ENCODE measurements at places on chromosomes 3 and 15.
A peak's percentile ranks its signal among the peaks of the same experiment; 100 is the strongest.

DNA sequence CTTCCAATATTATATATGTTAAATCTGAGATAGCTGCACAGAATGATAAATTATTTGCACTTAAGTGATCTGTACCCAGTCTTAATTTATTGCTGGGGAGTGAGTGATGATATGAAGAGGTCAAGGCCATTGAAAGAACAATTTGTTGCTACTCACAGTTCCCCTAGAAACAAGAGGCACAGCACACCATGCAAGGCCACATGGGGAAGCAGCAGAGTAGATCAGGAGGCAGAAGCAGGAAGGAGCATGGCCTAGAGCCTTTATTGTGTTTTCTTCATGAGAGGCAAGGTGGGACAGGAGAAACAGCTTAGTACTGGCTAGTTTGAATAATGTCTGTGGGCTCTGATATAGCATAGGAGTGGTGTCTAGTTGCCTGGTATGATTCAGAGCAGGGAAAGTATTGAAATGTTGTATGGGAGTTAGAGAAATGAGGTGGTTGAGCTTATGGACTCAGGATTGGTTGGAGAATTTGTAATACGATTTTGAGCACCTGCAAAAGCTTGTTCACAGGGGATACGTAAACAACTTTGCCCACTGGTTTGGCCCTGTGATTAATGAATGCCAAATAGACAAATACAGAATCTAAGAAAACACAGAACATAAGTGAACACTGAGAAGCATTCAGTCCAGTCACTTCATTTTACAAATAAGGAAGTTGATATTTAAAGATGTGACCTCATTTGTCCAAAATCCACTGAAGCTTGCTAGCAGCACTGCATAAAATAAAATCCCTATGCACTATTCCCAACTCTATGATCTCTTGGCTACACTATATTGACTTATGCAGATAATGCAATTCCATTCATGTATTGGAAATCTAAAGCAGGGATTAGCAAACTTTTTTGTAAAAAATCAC lies 71.7 kb downstream of the TMCO5A start:
- DNase-seq: peak; percentile 86

DNA sequence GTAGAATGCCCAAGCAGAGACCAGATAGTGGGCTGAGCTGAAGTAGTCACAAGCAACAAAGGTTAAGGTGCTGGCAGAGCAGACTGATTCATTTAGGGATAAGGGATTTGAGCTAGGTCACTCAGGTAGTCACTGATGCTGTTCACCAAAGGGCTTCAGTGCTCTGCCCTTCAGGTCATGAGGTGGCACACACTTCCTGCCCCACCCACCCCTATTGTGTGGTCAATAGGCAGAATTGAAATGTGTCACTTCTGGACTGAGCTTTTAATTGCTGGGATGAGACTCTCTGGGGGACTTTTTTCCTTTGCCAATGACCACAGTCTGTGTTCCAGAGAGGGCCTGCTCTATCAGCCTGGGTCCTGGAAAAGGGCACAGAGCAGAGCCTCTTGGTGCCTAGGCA lies 2.9 kb upstream of the DIS3L start:
- DNase-seq: no peak

DNA sequence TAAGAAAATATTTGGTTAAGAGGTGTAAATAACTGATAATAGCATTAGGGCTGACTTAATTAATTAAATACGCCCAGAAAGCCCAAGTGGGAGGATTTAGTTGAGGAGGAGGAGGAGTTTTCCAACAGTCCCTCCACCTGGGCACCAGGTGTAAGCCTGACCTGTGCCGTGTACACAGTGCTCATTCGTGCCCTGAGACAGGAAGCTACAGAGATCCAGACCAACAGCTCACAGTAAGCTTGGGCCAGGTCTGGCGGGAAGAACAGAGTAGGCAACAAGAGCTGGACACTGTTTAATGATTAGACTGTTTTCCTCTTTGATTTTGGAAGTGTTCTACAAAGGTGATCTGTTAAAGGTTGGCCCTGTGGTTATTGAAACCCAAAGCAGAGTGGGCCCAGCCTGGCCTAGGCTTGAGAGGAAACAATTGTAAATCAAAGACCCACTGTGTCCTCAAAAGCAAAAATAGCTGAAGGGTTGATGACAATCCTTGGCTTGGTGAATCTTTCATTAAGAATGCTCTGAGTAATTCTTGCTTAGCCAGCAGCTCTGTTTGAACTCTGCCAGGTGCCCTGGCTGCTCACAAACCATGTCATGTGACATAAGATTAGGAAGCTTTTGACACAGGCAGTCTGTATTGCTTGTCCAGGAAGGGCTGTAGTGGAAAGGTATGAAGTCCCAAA lies 13.8 kb downstream of the SQOR start:
- DNase-seq: peak; percentile 15

DNA sequence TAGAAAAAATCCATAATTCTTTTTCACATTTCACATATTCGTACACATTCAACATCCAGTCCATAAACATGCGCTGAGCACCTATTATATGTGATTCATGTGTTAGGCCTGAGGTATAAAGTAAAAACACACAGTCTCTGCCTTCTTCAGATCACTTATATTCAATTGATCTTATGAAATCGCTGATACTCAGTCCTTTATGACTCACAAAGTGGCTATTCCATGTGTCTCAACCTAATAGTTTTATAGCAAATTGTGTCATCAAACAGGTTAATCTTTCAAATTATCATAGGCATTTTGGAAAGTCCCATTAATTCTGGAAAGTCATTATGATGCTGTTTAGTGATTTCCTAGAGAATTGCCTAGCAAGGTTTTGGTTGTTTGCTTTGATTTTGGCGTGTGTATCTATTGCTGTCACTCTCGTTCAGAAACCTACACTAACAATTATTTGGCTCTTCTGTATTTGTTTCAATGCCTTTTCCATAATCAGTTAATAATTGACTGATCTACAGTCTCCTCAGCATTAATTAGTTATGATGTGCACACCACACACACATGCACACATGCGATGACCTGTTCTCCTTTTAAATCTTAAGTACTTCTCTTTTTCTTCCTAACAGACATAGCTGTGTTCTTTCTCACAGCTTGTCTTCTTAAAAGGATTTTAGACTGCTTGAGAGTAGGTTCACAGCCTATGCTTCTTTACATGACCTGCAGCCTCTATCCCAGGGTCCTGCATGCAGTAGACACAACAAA lies 353.1 kb downstream of the MECOM start:
- DNase-seq: peak; percentile 23

DNA sequence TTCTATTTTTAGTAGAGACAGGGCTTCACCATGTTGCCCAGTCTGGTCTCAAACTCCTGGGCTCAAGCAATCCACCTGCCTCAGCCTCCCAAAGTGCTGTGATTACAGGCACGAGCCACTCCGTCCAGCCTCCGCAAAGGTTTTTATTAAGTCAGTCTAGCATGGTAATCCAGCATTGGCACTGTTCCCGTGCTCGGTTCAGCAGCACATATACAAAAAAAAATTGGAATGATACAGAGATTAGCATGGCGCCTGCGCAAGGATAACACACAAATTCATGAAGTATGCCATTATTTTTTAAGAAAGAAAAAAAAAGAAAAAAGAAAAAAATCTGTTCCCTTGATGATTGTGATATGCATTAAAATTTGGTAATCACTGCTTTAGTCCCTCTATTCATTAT lies 8.5 kb downstream of the CKMT1A start:
- no peak for DNase-seq

- no peak for DNase-seq
Observed at GRCh38 chr3:172624999-172625398, 85.9 kb downstream of the NCEH1 start.

DNA sequence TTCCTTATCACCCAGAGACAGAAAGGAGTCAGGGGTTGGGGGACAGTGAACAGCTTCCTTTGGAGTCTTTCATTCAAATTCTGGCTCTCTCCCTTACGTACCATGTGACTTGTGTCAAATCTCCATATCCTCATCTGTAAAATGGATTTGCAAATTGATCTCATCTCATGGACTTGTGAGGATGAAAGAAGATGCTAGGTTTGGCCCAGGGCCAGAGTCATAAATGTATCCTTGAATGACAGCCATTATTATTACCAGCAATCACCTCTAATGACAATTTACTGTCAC lies 67.8 kb upstream of the POLG start:
- no peak for DNase-seq

DNA sequence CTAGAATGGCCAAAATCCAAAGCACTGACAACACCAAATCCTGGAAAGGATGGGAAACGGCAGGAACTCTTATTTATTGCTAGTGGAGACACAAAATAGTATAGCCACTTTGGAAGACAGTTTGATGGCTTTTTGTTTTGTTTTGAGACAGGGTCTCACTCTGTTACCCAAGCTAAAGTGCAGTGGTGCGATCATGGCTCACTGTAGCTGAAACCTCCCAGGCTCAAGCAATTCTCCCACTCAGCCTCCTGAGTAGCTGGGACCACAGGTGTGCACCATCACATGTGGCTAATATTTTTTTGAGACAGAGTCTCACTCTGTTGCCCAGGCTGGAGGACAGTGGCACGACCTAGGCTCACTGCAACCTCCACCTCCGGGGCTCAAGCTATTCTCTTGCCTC lies 27.3 kb upstream of the GPR160 start:
- no peak for DNase-seq

GRCh38 chr3:55607844-55608243 lies 120.7 kb upstream of the WNT5A start:
- DNase-seq: peak; percentile 70

DNA sequence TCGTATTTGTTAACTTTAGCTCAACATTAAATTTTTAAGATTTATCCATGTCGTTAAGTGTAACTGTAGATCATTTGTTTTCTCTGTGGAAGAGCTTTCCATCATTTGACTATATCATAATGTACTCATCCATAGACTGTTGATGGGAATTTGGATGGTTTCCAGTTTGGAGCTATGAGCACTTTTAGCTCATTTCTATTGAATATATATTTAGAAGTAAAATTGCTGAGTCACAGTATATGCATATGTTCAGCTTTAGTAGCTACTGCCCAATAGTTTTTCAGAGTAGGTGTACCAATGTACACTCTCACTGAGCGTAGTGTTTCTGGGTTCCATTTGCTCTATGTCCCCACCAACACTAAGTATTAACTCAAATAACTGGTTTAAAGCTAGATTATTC lies 263.0 kb downstream of the ULK4 start:
- DNase-seq: no peak

DNA sequence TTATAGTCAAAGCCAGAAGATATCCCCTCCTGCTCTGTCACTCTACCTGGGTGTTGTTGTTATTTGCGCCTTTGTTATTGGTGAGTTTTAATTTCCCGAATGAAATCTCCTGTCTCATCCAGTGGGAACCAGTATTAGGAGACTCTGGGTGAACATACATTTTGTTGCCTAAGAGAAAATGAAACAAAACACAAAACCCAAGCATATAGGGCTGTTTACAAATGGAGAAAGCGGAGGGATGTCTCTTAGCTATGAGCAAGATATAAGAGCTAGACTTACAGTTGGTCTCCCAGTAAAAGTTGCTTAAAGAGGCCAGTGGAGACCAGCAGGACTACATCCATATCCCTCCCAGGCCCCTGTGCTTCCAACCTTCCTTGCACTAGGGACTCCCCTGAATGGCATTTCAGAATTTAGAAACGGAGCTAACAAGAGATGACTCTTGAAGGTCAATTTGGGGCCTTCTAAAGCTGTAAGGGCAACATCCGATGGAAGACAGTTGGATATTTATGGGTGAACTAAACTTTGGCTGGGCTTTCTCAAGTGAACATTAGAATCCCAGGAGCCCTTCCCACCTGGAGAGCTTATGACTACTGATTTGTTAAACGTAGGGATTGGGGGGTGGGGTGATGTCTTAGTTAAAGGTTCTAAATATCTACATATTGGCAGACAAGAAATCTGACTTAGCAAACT lies 2.7 kb downstream of the EOMES start:
- no peak for DNase-seq

DNA sequence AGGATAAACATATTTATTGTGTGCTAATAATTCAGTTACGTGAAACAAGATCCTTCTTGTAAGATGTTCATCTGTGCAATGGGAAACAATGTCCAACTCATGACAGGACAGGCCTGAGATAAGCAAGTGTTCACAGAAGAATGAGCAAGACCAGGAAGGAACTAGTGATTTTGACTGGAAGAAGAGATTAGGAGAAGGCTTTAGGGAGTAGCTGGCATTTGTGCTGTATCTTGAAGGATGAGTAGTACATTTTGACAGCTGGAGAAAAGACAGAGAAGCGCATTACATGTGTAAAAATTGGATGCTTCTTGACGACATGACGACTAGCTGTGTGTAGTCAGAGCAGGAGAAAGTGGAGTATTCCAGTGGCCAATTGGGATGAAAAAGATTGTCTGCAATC lies 48.4 kb downstream of the GBE1 start:
- no peak for DNase-seq

- no peak for DNase-seq
Observed at GRCh38 chr3:138461896-138462295, 27.5 kb downstream of the ESYT3 start.

DNA sequence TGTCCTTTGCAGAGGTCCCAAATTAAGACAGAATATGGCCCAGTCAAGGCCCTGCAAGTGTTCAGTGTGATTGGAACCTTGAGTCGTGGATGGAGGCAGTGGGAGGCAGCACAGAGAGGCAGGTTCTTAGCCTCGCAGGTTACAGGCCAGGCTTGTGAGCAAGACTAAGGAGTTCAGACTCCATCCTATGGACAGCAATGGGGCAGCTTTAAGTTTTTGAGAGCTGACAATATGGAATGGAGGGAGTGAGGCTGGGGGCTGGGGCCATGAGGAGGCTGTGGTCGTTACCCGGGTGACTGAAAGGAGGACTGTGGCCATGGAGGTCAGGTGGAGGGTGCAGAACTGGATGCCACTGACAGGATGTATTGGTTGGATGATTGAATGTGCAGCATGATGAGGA lies 74.1 kb upstream of the PRR23C start:
- no peak for DNase-seq

- DNase-seq: peak; percentile 27
Observed at GRCh38 chr15:70514251-70514650, 249.1 kb downstream of the UACA start.

GRCh38 chr15:79090487-79091203 lies at the start of gene RASGRF1:
Gene RASGRF1, minus strand, starts transcription at chr15:79090780. Its CDS starts 282 bp downstream, at chr15:79090498.
- peak; percentile 14 for DNase-seq

- DNase-seq: no peak
Observed at GRCh38 chr15:79132770-79133169, 42.2 kb upstream of the RASGRF1 start.

- no peak for DNase-seq
Observed at GRCh38 chr15:79436037-79436780, 4.1 kb downstream of the MINAR1 start.

- peak; percentile 11 for DNase-seq
Observed at GRCh38 chr15:48617619-48618018, 27.9 kb downstream of the FBN1 start.

GRCh38 chr3:27423463-27423862 lies 54.3 kb upstream of the NEK10 start:
- DNase-seq: no peak

GRCh38 chr15:101242999-101243336 lies 8.9 kb downstream of the CHSY1 start:
- no peak for DNase-seq
